Mesenteric fat pad (tissue), 1 donor: ENCODE measurements at places on chromosomes 2 and 18.

DNA sequence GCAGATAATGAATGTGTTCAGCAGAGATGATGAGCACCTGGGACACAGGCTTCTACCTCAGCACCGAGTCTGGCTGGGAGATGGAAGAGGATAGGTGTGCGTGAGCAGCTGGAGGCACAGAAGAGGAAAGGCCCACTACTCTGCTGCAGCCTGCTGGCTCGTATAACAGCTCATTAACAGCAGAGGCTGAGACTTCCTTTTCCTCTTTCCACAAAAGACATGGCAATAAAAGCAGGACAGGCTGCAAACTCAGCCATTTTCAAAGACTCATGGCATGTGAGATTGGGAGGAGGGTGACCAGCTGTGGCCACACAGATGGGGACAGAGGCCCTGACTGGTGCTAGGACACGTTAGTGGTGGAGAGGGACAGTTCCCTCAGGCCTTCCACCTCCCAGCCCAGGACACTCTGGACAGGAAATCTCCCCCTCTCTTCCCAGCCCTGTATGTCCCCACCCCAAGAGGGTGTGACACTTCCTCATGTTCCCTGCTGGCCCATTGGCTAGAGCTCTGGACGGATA, 60.3 kb downstream of the CACNB4 start:
- no peak for DNase-seq

GRCh38 chr2:196839574-196839973, 30.4 kb upstream of the C2orf66 start:
- DNase-seq: no peak

DNA sequence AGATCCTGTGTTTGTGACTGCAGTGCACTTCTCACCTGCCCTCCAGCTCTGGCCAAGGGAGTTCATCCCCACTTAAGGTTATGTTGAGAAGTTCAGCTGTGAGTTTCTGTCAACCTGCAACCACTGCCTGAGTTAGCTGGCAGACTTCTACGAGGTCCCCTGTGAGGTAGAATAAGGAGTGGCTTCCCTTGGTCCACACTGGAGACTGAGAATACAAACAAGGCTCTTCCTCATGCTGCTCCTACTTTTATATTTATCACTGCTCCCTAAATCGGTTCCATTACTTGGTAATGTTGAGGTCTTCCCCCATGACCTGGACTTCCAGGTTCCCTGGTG, 353.2 kb upstream of the CWC22 start:
- no peak for DNase-seq

GRCh38 chr2:24930768-24931167, 10.7 kb upstream of the ADCY3 start:
- no peak for DNase-seq

DNA sequence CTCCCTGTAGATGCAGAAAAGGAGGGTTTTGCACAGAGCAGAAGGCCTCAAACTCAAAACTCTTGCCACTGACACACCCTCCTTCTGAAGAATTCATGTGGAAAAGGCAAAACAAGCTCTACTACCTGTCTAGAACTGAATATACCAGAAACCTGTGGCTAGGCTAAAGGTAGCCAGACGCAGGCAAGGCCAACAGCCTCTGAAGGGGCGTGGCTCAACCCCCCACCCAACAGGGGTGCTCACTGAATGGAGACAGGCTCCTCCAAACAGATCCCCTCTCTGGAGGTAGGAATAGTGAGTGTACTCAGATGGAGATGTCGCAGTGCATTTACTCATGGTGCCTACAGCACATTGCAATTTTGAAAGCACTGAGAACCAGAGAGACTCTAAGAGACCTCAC, 3.0 kb upstream of the STK17B start:
- no peak for DNase-seq
